Bladder microvascular endothelial cell (primary cell): ENCODE measurements at places on chromosomes 16 and 17. TPM values are rescaled to one million over a fixed set of nuclear protein-coding genes. Genes with fewer than 3 reads are reported as not detected.

The DLX4 gene
- not detected in 2 replicates for total RNA-seq

The HGS gene
- total RNA-seq, result 51.5 and 85.7 TPM in 2 replicates

The PPM1E gene
- total RNA-seq, result under 0.01 and 0.06 TPM in 2 replicates

The SLFN14 gene
- not detected in 2 replicates for total RNA-seq

The MYLK3 gene
- total RNA-seq, result under 0.01 and 0.50 TPM in 2 replicates

The HID1 gene
- 19.3 and 36.4 TPM in 2 replicates for total RNA-seq

The GRIN2A gene
- not detected in 2 replicates for total RNA-seq

The C16orf92 gene
- total RNA-seq, result not detected in 2 replicates

The TNP2 gene
- not detected in 2 replicates for total RNA-seq

The SYT17 gene
- total RNA-seq, result 1.4 and 1.5 TPM in 2 replicates

The WSCD1 gene
- 27.6 and 35.3 TPM in 2 replicates for total RNA-seq

The CDH13 gene
- 78.2 and 240 TPM in 2 replicates for total RNA-seq

The CDK3 gene
- total RNA-seq, result 0.81 and 2.7 TPM in 2 replicates
